ENCODE measurements at places on chromosomes 3 and 15.
A peak's percentile ranks its signal among the peaks of the same experiment; 100 is the strongest.

GRCh38 chr15:36622197-36622795 lies 42.9 kb downstream of the CDIN1 start:
- no peak for DNase-seq

GRCh38 chr15:77144026-77144425 lies 73.1 kb upstream of the TSPAN3 start:
- DNase-seq: peak; percentile 49

DNA sequence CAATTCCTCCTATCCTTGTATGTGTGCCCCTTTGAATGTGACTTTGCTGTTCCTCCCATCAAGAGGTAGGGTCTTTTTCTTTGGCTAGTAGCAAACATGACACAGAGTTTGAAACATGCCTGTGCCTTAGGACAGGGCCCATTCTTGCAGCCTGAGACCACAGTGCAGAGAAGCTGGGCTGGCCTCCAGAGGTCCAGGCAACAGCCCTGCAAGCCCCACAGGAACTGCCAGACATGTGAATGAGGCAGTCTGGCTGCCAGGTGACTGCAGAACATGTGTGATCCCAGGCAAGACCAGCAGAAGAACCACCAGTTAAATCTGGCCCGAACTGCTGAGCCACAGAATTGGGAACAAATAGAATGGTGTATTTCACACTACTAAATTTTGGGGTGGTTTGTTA lies 1.2 kb upstream of the HGD start:
- peak; percentile 17 for DNase-seq

DNA sequence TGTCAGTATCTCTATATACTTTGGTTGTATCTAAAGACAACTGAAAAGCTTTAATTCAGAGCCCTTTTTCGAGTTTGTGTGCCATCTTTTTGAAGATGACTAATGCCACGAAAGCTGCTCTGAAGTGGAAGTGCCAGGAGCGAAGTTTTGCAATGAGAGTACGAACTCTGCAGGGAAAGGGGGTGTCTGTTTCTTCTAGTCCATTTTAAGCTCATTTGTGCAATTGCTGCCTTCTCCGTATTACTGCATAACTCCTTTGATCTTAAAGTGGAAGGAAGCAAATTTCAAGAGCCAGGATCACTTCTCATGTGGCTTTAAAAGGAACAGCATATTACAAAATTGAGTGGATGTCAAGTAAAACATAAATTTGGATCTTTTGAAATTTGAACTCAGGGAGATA lies 245.3 kb downstream of the FEZF2 start:
- DNase-seq: peak; percentile 48

DNA sequence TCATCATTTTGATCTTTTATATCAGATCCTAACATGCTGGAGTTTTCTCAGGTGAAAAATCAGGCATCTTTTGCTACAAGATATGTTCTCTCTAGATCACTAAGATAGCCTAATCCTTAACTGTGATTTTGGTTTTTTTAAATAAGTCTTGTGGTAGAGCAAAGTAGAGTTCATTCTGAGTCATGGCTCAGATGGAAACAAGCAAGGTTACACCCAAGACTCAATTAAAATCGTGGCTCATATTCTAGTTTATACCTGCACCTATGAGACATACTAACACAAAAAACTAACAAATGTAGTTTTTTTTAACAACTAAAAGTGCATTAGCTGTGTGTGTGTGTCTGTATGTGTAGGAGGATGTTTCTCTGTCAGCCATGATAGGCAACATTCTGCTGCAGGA lies 428.2 kb downstream of the NLGN1 start:
- DNase-seq: peak; percentile 8

- no peak for DNase-seq
Measured at GRCh38 chr15:53115563-53115962, 325.4 kb upstream of the ONECUT1 start.

GRCh38 chr15:61558172-61559136 lies 329.4 kb upstream of the RORA start:
- peak; percentile 67 for DNase-seq

DNA sequence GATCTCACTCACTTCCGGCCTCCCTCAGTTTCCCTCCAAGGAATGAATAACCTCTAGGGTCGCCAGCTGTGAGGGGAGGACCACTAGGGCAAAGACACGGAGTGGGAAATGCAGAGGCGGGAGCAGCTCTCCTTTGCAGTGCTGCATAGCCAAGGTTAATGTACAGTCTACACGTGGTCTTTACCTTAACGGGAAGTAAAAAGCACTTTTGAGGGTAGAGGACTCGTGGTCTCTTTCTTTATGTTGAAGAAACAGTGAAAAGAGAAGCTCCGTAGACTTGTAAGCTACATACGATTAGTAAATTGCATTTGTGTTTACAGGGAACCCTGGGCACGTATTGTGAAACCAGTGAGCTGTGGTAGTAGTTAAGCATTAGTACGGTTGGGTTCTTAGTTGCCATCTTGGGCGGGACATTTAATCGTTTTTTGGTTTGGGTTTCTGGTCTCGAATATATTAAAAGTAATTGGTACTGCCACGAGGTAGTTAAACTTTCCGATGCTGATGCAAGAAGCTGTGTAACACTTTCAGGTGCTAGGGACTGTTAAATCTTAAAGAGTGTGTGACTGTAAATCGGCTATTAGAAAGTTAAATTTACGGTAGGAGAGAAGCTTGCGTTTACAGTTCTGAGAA lies 828 bp downstream of the U2SURP start:
- DNase-seq: peak; percentile 41

DNA sequence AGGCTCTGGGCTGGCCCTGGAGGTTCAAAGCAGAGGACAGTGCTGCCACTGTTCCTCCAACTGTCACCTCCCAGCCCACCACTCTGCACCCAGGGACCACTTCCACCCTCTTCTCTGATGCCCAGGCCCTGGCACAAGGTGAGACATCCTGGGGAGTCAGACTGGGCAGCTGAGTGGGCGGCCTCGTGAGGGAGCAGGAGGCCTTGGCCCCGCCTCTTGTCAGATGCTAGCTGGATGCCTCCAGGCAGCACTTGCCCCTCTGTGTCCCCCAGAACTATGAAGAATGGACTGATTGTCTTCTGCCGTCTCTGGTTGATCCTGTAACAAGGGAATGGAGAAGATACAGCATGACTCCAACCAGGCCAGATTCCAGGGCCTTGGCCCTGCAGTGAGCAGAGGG lies 191.0 kb upstream of the LINGO1 start:
- DNase-seq: no peak

DNA sequence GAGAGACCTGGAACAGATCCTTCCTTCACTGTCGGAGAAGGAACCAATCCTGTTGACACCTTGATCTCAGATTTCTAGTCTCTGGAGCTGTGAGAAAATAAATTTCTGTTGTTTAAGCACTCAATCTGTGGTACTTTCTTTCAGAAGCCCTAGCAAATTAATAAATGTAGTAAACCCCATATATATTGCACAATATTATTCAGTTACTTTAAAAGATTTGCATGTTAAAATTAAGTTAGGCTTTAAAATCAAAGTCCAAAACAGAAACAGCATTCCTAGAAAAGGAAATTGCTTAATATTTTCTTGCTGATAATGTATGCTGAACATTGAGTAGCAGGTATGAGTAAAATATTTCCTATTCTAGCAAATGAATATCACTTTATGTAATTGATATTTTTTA lies 113.2 kb downstream of the LEKR1 start:
- DNase-seq: no peak

GRCh38 chr15:71447328-71448250 lies 332.3 kb downstream of the THSD4 start:
- peak; percentile 49 for DNase-seq

GRCh38 chr3:54575618-54575960 lies 352.3 kb downstream of the LRTM1 start:
- no peak for DNase-seq
